ENCODE measurements at places on chromosomes 1 and 21.
A peak's percentile ranks its signal among the peaks of the same experiment; 100 is the strongest.

GRCh38 chr1:235326719-235327558 is 1.0 kb downstream of the ARID4B start:
- no peak for DNase-seq

DNA sequence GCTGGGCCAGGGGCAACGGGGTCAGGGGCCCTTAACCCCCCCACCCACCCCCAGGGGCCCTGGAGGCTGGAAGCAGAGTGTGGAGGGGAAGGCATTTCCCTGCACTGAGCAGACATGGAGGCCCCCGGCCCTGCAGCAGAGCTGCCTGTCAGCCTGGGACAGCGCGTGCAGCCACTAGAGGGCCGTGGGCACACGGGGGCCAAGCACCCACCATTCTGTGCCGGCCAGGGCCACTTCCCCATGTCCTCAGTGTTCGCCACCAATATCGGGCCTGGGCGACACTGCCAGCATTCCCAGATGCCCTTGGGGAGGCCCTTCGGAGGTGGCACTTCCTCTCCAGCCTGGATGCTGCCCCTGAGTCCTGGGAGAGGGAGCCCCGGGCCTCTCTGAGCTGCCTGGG is 23.2 kb upstream of the ARHGEF16 start:
- DNase-seq: no peak

DNA sequence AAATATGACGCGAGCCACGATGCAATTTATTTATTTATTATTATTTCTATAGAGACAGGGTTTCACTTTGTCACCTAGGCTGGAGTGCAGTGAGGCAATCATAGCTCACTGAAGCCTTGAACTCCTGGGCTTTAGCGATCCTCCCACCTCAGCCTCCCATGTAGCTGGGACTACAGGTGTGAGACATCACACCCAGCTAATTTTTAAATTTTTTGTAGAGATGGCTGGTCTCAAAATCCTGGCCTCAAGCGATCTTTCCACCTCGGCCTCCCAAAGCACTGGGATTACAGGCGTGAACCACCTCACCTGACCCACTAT is 63.6 kb downstream of the IRF2BP2 start:
- DNase-seq: no peak

GRCh38 chr21:45518742-45519141 is 23.5 kb downstream of the SLC19A1 start:
- no peak for DNase-seq

GRCh38 chr1:156746728-156747631 is 4.5 kb downstream of the HDGF start:
- peak; percentile 52 for DNase-seq

DNA sequence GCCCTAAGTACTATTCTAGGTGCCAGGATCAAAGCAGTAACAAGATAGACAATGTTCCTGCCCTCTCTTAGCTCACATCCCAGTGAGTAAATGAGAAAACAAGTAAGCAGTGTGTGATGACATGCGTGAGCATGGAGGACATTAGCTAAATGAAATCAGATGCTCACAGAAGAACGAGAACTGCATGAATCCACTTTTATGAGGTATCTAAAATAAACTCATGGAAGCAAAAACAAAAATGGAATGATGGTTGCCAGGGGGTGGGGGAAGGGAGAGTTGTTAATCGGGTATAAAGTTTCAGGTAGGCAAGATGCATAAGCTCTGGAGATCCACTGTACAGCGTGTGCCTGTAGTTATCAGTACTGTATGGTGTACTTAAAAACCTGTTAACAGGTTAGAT is 195.1 kb downstream of the HHAT start:
- DNase-seq: no peak
